Mesenchymal stem cell (in vitro differentiated cells and primary cell): ENCODE measurements at places on chromosomes 1 and 21.

DNA sequence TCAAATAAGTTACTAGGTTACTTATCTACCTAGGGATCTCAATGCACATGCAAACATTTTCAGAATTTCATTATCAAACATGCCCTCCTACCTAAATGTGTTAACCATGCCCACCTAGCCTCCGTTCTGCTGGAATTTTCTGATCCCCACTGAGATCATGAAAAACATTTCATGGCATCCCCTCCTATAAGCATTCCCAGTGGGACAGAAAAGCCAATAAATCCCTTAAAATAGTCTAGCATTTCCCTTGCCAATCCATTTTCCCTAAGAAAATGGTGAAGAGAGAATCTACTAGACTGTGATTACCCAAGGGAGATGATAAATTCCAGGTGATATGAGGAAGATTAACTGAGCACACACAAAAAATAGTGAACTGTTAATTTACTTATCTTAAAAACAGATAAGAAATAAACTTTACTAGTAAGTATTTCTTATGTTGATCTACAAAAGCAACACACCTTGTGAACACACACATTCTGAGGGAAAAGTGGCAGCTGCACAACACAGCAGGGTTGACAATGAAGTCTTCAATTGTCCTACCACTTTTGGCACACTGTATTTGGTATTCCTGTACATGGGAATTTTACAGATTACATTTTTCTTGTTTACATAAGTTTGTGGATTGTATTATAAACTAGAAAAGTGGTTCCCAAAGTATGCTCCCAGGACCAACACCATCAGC is 49.6 kb downstream of the ARID4B start:
- DNase-seq = no peak

DNA sequence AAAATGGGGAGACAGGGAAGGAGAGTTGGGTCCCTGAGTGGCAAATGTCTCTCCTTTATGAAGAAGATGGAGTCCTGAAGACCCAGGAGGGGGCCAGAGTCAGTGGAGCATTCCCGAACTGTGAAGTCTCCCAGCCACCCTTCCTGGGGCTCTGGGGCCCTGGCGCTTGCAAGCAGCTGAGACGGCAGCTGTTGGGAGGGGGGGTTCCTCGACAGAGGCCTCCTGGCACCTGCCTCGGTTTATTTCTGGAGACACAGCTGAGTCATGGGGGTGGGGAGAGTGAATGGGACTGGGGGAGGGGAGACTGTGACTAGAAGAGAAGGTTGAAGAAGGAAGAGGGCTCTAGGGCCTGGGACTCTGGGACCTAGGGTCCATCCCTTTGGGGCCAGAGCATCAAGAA is 14.0 kb downstream of the NES start:
- peak; percentile 68 for DNase-seq

DNA sequence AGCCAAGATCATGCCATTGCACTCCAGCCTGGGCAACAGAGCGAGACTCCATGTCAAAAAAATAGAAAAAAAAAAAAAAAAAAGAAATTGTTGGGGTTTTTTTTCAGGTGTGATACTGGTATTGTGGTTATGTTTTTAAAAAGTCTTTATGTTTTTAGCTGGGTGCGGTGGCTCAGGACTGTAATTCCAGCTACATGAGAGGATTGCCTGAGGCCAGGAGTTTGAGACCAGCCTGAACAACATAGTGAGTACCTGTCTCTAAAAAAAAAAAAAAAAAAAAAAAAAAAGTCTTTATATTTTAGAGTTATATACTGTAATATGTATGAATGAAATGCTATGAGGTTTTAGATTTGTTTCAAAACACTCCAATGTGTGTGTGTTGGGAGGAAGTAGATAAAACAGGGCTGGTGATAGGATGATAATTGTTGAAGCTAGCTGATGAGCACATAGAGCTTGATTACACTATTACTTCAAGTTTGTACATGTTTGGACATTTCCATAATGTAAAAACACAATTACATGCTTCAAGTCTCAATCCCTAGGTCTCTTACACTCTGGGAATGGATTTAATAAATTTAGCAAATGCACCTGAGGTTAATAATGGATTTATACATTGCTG is 30.2 kb upstream of the ATP5PO start:
- no peak for DNase-seq

- DNase-seq = peak; percentile 28
These were observed 703 bp downstream of the ERI3 start for GRCh38 chr1:44354268-44354839.

- DNase-seq = no peak
These were observed 13.1 kb downstream of the FGGY start for GRCh38 chr1:59309795-59310548.

GRCh38 chr1:195328102-195328501 is 1280.1 kb downstream of the KCNT2 start:
- no peak for DNase-seq

GRCh38 chr1:27130798-27131197 is 24.1 kb downstream of the SLC9A1 start:
- DNase-seq = no peak

- no peak for DNase-seq
These were observed 38.7 kb upstream of the LRRC8C start for GRCh38 chr1:89594096-89594740.

- DNase-seq = peak; percentile 71
These were observed 780 bp downstream of the YTHDF2 start for GRCh38 chr1:28737307-28738132.

DNA sequence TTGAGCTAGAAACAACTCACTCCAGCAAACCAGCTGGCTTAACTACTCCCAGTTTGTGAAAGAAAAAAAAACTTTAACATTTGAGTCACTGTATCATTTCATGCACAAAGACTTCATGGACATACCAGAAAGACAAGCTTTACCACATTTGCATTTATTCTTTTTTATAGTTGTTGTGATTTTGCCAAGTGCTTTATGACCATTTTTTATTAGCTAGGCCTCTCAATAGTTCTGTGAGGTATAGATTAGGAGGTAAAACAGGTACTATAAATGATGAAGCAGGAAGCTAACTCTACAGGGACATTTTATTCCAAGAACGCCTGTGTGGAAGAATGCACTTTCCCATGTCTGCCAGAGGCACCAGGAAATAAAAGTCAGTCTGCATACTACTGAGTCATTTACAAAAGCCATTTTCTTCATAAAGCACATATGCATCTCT is 8.2 kb upstream of the DENND1B start:
- DNase-seq = peak; percentile 36
